MG63 (cell line): ENCODE measurements at places on chromosomes 5 and 9. TPM values are rescaled to one million over a fixed set of nuclear protein-coding genes. Genes with fewer than 3 reads are reported as not detected.

The C5 gene
- total RNA-seq = 2.4 and 2.7 TPM in 2 replicates

GRCh38 chr5:122183098-122183787 lies 53.9 kb downstream of the ZNF474 start:
- peak; percentile 93 for DNase-seq

The COL27A1 gene
- total RNA-seq = 1.1 and 1.3 TPM in 2 replicates

GRCh38 chr5:39073767-39074016 lies 507 bp downstream of the RICTOR start:
- DNase-seq = no peak

GRCh38 chr9:129776938-129777768 lies 24.3 kb upstream of the PTGES start:
- peak; percentile 99 for DNase-seq

GRCh38 chr5:31847354-31847753 lies 208.4 kb downstream of the PDZD2 start:
- no peak for DNase-seq

DNA sequence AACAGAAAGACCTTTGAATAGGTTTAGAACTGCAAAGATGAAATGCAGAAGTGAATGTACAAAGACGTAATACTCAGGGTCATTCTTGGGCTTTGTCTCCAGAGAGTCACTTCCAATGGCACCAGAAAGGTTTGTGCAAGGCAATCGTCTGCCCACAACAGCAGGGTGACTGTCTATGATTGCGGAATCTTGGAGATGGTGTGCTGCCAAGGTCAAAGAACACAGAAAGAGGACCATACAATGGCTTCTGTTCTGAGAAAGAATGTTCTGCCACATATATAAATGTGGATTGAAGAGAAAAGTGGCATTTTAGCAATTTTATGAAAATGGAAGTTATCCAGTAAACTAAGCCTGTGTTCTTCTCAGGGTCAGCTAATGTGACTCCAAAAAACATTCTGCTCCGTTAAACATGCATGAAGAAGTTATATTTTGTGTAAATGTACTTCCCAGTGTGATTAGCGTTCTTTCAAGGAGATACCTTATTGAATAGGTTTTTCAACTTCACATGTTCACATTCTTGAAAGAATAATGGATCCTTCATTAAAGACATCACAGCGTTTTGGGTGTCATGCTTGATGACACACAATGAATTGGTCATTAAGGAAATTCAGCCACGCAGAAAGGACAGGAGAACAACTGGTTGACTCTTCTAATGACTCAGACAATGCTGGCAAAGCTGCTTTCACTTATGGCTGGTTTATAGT lies 73.4 kb upstream of the CDH6 start:
- peak; percentile 45 for DNase-seq

The PRELID2 gene
- 3.8 and 18.4 TPM in 2 replicates for total RNA-seq

DNA sequence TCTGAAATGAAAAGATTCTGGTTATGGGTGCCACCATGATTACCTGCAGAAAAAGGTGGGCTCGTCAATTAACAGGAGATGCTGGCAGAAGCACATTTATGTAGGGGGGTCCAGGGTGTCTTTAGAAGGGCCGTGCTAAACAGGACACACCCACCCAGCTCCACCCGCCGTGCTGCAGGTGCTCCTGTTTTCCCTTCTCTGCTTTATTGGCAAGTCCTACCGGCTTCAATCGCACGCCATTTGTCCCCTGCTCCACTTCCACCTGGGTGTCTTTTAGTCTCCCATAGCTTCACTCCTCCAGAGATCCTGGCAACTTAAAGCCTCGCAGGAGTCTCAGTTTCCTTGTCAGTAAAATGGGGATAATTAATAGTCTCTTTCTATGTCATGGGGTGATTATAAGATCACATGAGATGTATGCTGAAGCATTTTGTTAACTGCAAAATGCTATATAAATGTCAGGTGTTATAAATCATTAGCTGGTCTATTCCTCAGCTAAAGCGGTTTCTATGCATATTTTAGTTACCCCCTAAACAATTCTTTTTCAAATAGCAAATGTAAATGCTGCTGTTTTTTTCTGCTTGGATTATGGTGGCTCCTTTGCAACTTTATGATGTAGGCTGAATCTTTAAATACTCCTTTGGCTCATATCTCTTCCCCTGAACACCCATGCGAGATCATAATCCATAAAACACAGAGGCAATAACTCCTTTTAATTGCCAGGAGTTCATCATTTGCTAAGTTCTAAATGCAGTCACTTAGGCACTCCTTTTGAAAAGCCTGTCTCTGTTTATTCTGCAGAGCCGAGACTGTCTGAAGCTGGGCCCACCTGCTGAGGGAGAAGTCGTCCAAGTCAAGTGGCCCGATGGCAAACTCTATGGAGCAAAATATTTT lies 406.9 kb downstream of the KDM4C start:
- no peak for DNase-seq

- DNase-seq = no peak
Observed at GRCh38 chr9:7234144-7234543, 476.4 kb downstream of the KDM4C start.

GRCh38 chr9:88775037-88775471 lies 216.2 kb upstream of the S1PR3 start:
- DNase-seq = peak; percentile 90

DNA sequence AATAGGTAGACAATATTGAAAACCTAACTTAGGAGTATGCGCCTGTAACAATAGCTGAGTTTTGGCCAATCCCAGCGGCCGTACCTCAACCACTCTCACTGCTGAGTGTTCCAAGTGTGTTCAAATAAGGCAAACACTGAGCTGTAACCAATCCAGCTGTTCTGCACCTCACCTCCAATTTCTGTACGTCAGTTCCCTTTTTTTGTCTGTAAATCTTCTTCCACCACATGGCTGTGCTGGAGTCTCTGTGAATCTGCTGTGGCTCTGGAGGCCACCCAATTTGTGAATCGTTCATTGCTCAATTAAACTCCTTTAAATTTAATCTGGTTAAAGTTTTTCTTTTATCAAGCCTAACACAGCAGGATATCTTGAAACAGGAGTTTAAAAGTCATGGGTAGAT lies 116.3 kb downstream of the SLC28A3 start:
- no peak for DNase-seq

- no peak for DNase-seq
Observed at GRCh38 chr5:131371835-131372234, 108.0 kb downstream of the CDC42SE2 start.

GRCh38 chr5:135206862-135207261 lies 172.8 kb upstream of the PITX1 start:
- no peak for DNase-seq

- DNase-seq = no peak
Observed at GRCh38 chr9:121821326-121821725, 169.9 kb downstream of the DAB2IP start.

DNA sequence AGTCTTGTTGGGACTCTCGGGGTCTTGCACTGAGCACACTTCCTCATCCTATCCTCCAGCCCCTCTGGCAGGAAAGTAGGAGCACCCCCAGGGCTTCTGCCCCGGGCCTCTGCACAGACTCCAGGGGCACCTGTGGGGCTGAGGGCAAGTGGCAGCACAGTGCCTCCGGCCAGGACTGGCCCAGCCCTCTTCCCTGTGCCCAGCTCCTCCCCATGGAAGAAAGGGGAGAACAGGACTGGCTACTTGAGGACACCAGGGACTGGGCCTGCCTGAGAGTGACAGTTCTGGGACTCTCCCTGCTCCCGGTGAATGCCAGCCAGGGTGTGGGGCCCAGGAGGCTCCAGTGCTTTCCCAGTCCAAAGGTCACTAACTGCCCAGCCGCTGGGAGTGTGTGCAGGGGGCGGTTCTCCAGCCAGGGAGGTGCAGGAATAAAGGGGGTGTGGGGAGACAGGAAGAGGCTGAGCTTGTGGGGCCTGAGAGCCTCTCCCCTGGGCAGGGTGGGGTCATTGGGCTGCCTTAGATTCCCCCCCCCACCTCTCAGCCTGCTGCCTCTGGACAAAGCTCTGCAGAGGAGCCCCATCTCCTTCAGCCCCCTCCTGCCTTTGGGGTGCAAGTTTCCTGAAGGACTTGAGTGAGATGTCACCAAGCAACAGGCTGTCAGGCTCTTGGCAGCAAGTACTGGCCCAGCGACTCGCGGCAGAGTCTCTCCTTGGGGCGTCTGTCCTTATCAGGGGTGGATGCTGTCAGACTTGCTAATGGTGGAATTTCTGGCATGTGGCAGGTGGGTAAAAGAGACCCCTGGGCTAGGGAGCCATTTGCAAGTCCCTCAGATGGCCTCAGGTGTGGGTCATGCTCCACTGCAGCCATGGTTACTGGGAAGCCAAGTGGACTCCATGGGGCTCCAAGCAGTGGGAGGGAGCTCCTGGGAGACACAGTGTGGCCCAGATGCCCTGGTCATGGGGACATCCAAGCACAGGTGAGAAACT lies 19.1 kb upstream of the JADE2 start:
- peak; percentile 99 for DNase-seq

DNA sequence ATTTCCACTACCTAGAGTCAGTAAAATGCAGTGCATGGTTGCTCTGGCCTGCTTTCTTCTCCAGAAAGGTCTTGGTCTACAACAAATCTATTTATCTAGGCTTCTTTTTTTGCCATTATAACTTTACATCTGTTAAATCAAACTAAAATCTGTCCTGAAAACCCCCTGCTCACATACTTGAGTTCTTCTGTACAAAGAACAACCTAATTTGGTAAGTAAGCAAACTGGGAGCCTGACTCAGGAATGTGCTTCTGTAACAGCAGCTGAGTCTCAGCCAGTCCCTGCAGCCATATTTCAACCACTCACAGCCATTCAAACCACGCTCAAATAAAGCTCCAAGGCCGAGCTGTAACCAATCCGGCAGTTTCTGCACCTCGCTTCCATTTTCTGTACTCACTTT lies 95.8 kb downstream of the PLPP1 start:
- peak; percentile 9 for DNase-seq

GRCh38 chr5:61823065-61823464 lies 482.9 kb upstream of the KIF2A start:
- DNase-seq = no peak

GRCh38 chr9:133360400-133361393 lies 4.3 kb downstream of the SURF2 start:
- DNase-seq = no peak

GRCh38 chr9:88991066-88992034 lies at the start of gene S1PR3:
Gene S1PR3, plus strand, starts transcription at chr9:88991468. Its CDS starts 9,733 bp downstream, at chr9:89001201.
- peak; percentile 58 for DNase-seq

- DNase-seq = no peak
Observed at GRCh38 chr9:19074229-19074628, 25.0 kb downstream of the RRAGA start.

DNA sequence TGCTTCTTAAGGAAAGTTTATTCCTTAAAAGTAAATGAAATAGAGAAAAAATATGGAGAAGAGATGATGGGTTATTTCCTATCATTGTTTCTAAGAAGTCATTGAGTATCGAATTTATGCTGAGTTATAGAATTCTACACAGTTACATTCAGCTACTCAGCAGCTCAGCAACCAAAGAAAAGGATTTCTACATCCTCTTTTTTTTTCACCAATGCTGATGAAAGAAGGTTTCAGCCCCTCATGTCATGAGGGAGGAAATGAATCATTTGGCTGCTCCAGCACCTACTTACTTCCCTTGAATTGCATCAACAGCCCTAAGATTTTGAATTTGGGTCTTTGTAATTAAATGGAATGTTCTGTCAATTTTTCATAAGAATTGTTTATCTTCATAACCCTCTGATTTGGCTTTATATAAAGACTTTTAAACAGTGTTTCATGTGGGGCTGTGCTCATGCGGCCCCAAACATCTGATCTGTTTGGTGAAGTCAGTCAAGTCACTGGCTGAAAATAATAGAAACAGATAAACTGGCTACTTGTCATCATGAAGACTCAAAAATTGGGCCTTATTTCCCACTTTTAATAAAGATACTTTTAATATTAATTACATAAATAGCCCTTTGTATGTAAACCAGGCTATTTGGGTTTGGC lies 18.5 kb upstream of the SNX2 start:
- peak; percentile 48 for DNase-seq

The SPINK13 gene
- 0.30 TPM in 1 of 2 replicates, not detected in the other for total RNA-seq

- DNase-seq = no peak
Observed at GRCh38 chr9:136340356-136341041, 13.2 kb downstream of the GPSM1 start.

The BTNL8 gene
- not detected in 2 replicates for total RNA-seq
